ENCODE measurements at places on chromosomes 5 and 9. TPM values are rescaled to one million over a fixed set of nuclear protein-coding genes. Genes with fewer than 3 reads are reported as not detected.

The GNPDA1 gene
- 113 TPM for total RNA-seq

The SLC6A18 gene
- not detected for total RNA-seq

The TCF7 gene
- 0.19 TPM for total RNA-seq

The CATSPER3 gene
- 0.11 TPM for total RNA-seq

The CD274 gene
- 5.5 TPM for total RNA-seq

The SELENOP gene
- 29.4 TPM for total RNA-seq

The RC3H2 gene
- total RNA-seq, result 32.7 TPM

The STRBP gene
- 2.0 TPM for total RNA-seq

The ARHGEF39 gene
- total RNA-seq, result 4.5 TPM

The PCDHGB1 gene
- total RNA-seq, result 8.1 TPM

The CDH12 gene
- total RNA-seq, result not detected

The TSSK1B gene
- total RNA-seq, result 0.52 TPM

The PCDHGA12 gene
- 6.1 TPM for total RNA-seq

The INSYN2B gene
- 7.4 TPM for total RNA-seq

The RFESD gene
- total RNA-seq, result 1.9 TPM

The PCDHGA10 gene
- total RNA-seq, result 21.4 TPM

The IPPK gene
- 13.1 TPM for total RNA-seq

The PTGER4 gene
- 62.8 TPM for total RNA-seq

The ZNF366 gene
- 0.23 TPM for total RNA-seq

The TMEM174 gene
- not detected for total RNA-seq

The PCDHGA4 gene
- total RNA-seq, result 4.4 TPM

The SLC36A2 gene
- not detected for total RNA-seq

The CCDC152 gene
- total RNA-seq, result under 0.01 TPM

The ALDOB gene
- total RNA-seq, result not detected

The SLC25A25 gene
- total RNA-seq, result 24.9 TPM

The FYB1 gene
- not detected for total RNA-seq

The PCDHA1 gene
- total RNA-seq, result 0.06 TPM

The ARID3C gene
- 0.45 TPM for total RNA-seq

The CSNK1G3 gene
- 42.5 TPM for total RNA-seq

The FAXDC2 gene
- 25.4 TPM for total RNA-seq

The RNF183 gene
- not detected for total RNA-seq

The KCNN2 gene
- total RNA-seq, result 0.46 TPM

All from LHCN-M2 (cell line).